ENCODE measurements at places on chromosomes 6 and 20.

DNA sequence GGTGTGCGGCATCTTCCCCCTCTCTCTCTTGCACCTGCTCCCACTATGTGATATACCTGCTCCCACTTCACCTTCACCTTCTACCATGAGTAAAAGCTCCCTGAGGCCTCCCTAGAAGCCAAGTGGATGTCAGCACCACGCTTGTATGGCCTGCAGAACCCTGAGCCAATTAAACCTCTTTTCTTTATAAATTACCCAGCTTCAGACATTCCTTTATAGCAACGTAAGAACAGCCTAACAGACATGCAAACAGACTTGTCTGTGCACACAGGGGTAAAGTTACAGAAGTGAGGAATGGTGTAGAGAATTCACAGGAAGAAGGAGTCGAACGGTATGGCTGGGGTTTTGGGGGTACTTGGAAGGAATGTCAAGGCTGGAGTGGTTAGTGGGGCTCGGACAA is 14.8 kb upstream of the TGM2 start:
- no peak for DNase-seq

GRCh38 chr6:40671001-40671693 is 84.0 kb upstream of the LRFN2 start:
- DNase-seq, result no peak

DNA sequence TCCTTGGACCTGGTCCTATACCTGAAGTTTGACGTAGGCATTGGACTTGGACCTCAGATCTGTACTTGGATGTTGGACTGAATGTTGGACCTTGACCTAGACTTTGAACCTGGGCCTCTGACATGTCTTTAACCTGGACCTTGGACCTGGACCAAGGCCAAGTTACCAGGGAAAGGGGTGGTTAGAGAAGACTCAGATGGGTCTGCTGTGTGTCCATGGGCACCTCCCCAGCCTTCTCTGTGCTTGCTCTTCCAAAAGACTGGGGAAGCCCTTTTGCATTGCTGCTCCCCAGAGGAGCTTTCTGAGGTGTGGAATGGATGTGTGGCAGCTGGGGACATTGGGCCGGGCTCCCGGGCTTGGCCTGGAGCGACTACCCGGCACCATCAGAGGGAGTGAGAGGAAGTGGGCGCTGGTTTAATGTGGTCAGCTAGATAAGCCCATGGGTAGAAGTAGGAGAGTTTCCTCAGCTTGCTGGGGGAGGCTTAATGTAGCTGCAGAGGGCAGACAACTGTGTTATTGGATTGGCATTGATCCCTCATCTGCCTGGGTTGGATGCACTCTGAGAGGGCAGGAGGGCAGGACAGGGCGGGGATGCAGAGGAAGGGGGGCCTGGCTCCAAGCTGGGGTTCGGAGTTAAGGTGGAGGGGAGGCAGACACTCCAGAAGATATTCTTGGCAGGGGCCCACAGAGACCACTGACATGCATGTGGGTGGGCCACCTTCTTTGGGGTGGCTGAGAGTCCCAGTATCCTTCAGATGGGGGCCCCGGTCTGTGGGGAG is 4.2 kb downstream of the SCRT2 start:
- DNase-seq, result no peak

- no peak for DNase-seq
Measured at GRCh38 chr6:4356899-4357659, 221.7 kb upstream of the ECI2 start.

DNA sequence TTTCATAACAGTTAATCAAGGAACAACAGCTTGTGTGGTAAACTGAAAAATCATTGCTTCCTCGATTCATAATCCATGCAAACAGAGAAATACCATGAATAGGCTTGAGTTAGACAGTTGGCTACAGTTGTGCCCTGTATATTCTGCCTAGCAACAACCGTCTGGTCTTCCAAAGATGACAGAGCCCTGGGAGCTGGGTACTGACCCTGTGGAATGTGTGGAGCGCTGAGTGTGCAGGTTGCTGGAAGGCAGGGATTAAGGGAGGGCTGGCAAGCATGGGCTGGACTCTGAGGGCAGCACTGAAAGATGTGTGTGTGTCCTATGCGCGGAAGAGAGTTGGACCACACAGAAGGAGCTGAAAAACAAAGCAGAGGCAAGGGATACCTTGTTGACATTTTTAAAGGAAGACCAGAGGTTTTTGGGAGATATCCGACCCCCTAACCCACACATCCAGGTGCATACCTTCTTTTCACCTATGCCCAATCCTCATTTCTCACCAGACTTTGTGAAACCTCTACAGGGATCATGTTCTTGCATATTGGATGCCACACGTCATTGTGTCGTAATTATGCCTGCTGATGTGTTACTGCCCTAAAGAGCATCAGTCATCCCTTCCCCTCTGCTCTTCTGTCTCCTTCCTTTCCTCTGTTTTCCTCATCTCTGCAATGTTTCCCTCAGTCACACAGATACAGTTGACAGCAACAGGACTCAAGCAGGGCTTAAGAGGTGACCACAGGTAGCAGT is 58.2 kb upstream of the VGLL2 start:
- DNase-seq, result no peak

- DNase-seq, result no peak
Measured at GRCh38 chr20:43320536-43320935, 130.8 kb upstream of the PTPRT start.

GRCh38 chr6:5208471-5208971 is 52.2 kb downstream of the LYRM4 start:
- no peak for DNase-seq

DNA sequence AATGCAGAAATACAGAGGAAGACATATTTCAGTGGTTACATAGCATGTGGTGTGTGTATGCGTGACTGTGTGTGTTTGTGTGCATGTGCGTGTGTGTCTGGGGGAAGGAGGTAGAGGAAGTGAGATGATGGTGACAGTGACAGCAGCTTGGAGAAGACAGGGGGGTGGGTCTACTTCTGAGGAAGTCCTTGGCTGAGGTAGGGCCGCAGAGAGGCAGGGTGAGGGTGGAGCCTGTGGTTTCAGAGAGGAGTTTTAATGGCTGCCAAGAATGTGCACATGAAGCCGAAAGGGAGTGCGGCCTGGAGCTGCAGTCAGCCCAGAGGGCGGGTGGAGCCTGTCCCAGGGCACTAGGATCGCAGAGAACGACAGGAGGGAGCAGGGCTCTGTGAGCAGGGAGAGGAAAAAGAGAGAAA is 22.7 kb upstream of the RNF24 start:
- peak; percentile 84 for DNase-seq

DNA sequence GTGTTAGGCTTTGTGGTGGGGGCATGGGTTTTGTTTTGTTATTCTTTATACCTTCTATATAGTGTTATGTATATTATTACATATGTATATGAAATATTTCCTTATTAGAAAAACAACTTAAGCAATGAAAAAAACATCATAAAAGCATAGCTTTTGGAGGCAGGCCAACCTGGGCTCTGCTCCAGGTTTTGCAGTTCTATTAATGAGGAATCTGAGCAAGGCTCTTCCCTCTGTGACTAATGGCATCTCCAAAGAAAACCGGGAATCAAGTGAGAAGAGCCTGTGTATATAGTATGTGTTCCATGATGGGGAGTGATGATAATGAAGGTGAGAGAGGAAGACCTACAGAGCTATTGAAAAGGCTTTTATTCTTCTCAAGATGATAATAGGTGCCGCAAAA is 291.1 kb downstream of the CLIC5 start:
- DNase-seq, result no peak

DNA sequence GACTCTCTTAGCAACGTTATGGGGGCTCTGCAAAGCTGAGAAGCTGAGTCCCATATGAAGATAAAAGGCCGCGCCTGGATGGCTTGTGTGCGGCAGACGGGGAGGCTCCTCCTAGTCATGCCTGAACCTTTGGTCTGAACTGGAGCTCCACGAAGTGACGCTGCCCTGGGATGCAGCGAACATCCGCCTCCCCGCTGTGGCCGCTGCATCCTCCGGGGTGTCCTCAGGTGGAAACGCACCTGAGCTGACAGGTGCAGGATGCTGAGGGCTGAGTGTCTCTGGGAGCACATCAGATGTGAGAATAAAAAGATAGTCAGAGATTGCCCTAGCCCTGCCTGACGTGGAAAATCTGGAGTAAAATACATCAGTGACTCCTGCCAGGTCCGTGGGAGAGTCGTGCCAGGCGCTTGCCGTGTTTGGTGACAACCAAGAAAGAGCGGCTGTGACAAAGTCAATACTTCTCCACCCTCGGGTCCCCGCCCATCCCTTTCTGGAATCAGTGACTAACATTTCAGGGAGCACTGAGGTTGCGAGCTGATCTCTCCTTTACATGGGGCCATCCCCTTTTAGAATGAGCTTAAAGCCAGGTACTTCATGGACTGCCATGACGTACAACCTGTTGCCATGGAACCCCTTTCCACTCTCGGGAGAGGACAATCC is 162.8 kb upstream of the AFDN start:
- no peak for DNase-seq

- DNase-seq, result peak; percentile 14
Measured at GRCh38 chr6:122322824-122323223, 76.6 kb upstream of the HSF2 start.

DNA sequence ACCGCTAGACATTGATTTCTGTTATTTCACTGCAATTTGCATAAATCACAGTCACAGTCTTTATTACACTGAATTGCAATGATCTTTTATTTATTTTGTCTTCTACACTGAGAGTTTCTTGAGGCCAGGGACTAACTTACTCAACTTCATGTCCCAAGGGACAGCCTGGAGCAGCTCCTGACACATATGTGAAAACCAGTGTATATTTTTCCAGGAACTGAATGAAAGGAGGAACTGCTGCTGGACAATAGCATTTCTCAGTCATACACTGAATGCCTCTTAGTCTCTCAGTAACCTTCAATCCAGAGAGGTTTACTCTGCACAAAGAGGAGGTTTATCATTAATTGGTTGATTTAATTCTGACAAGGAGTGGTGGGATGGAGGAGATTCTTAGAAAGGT is 5.9 kb downstream of the F13A1 start:
- DNase-seq, result no peak

DNA sequence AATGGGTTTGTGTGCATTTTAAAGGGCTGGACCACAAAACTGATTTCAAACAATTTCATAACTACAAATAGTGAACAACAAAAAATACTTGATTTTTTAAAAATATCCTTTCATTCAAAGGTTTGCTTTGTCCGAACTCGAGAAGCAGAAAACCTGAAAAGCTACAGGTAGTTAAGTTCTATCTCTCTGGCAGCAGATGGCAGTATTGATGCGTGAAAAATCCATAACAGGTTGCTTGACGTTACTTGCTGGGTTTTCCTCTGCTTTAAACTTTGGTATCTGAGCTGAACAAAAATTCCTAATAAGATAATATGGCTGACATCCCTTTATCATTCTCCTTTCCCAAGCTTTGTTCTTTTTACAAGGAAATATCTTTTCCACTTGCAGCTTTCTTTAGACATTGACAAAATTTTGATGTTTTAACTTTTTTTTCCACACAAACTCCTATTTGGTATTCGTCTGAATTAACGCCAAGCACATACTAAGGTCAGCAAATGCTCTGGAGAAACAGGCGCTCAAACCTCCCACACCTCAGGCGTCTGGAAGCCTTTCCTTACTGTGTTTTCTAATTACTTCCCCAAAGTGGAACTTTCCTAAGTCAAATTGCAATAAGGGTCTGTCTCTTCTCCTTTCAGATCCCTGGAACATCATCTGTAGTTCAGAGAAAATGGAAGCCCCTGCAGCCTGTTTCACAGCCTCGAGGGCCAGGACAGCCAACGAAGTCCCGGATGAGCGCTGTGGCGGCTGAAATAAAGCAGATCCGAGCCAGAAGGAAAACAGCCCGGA is 50.3 kb upstream of the GFRAL start:
- no peak for DNase-seq

GRCh38 chr20:19690462-19690861 is 67.6 kb upstream of the RIN2 start:
- DNase-seq, result no peak

Measured in naive thymus-derived CD4-positive, alpha-beta T cell (primary cell).